ENCODE measurements at places on chromosomes 2 and 18. TPM values are rescaled to one million over a fixed set of nuclear protein-coding genes. Genes with fewer than 3 reads are reported as not detected.

ZBTB7C gene
- total RNA-seq: 0.06 TPM

THSD7B gene
- not detected for total RNA-seq

LINC00305 gene
- total RNA-seq: 2.6 TPM

HOXD12 gene
- total RNA-seq: not detected

Measured in glomerular endothelial cell (primary cell).